Muscle of back (tissue), 13 donors: ENCODE measurements at places on chromosomes 1 and 21. TPM values are rescaled to one million over a fixed set of nuclear protein-coding genes. Genes with fewer than 3 reads are reported as not detected.
A peak's percentile ranks its signal among the peaks of the same experiment; 100 is the strongest.

DNA sequence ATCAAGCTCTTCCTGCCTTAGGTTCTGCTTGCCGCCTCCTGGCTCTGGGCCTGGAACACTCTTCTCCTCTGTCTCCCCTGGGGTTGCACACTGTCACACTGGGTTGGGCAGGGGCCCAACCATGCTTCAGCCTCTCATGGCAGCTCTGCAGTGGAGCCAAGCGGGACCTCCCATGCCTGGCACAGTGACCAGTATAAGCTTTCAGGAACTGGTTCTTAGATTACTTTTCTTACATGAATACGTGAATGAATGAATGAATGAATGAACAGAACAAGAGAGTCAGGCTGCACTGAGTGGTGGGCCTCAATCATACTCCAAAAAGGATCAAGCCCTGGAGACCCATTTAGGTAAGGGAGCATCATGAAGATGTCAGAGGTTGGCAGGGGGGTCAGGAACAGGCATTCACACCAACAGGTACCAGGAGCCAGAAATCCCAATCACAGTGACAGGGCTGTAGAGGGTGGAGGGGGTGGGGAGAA, 30.8 kb upstream of the TMEM125 start:
- no peak for DNase-seq

DNA sequence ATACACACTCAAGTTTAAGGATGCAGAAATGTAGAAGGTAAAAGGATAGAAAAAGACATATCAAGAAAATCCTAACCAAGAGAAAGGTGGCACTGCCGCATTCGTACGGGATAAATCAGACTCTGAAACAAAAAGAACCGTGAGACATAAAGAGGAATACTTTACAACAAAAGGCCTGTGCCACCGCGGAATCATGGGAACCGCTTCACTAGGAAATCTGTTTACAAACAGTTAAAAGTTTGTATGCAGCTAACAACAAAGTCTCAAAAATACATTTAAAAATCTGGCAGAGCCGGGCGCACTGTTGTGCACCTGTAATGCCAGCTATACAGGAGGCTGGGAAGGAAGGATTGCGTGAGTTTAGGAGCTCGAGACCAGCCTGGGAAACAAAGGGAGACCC, 8.1 kb downstream of the WRAP73 start:
- no peak for DNase-seq

GRCh38 chr1:32742199-32742947, 39.8 kb upstream of the SYNC start:
- DNase-seq = no peak

- DNase-seq = peak; percentile 40
Measured at GRCh38 chr1:225940385-225941151, 452 bp downstream of the LEFTY2 start.

DNA sequence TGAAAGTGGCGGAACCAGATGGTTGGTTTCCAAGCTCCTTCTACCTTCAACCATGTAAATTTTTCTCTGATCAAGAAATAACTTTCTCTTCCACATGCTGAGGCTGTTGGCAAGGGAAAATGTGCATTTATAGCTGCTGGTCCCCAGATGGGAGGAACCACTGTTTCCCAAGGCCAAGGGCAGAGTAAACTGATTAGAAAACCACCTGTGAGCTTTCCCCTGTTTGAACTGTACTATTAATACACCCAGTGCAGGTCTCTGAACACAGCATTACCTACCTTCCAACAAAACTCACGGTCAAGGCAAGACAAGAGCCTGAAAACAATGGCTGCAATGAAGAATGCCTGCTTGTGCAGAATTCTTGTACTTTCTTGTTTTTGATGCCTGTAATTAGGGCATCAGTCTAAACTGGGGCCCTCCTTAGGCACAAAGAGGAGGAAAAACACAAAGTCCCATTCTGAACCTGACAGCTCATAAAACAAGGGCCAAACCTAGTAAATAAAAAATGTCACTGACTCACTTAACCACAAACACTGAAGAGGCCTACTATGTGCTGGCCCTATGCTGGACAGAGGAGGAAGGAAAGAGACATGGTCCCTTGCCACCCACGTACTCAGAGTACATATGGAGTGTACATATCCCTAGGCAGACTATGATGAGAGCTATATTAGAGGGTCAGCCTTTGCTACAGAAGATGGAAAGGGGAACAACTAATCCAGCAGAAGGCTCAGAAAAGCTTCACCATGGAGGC, 2.6 kb downstream of the MKNK1 start:
- DNase-seq = no peak

DNA sequence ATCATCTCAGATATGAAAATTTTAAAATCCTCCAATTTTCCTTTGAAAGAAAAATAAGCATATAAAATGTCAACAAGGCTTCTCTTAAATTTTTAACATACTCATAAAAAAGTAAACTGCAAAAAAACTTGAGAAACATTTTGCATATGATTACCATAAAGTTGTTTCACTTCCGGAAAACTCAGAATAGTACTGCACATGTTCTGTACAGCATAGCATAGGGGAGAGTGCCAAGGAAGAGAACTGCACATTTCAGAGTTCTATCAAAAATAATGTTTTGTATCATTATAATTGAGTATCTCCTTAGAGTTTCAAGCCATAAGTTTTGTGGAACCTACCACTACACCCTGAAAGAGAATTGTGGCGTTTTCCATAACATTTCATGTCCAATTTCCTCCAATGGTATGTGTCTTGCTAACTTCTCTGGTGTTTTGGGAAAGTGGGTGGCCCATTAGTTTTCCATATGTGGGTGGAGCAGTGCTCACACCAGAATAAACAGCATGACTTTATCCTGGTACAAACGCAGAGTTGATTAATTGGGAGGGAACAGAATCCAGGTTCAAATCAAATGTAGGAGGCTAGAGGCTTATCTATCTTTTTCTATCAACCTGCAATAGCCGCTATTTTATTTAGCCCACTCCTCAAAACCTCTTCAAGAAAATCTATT, 430.9 kb downstream of the LMO4 start:
- DNase-seq = no peak

DNA sequence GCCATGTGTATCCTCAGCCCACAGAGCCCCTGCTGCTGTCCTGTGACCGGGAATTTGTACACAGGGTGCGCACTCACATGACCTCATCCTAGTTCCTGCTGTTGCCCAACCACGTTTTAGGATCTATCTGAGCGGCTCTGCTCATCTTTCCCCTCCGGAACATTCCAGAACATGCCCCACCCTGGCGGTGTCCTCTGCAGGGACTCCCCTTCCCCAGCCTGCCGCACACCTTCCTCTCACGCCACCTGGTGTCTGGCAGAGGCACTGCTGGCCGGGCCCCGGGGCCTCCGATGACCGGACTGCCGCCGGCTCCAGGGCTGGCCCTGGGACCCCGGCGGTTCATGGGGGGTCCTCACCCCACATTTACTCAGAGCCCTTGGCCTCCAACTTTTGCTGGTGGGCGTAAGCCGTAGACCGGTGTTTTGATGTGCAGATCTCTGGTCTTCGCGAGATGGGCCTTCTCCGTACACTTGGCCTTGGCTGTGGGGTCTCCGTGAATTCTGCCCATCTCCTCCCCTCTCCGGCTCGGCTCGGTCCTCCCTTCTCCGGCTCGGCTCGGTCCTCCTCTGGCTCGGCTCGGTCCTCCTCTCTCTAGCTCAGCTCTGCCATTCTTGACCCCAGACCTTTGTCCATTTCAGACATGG, 29.5 kb downstream of the ARHGEF16 start:
- no peak for DNase-seq

- no peak for DNase-seq
Measured at GRCh38 chr1:90753556-90753955, 36.5 kb upstream of the BARHL2 start.

GRCh38 chr1:226558036-226558650, 9.6 kb downstream of the STUM start:
- no peak for DNase-seq

DNA sequence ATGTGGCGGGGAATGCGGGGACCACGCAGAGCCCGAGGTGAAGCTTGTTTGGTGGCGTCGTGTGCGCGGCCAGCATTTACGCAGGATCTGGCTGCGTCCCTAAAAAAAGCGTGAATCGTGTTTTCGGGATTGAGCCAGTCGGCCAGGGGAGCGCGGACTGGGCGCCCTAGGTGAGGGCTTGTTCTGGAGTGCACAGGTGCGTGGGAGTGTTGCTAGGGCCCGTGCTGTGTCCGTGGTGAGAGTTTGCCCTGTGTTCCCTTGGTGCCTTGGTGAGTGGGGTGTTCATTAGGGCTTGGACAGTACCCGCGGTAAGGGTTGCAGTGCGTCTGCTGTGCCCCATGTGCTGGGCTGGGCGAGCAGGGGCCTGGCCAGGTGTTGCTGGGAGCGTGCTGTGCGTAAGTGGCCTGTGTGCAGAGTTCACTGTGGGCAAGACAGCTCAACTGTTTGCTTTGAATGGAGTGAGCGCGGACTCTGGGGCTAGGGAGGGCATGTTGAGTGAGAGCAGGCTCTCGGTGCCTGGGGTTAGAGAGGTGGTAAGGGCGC, 673 bp downstream of the CD46 start:
- peak; percentile 10 for DNase-seq

The GCSAML gene
- polyA plus RNA-seq = 0.34 TPM

The EPHA10 gene
- not detected for polyA plus RNA-seq

The FOXD2 gene
- 0.20 TPM for polyA plus RNA-seq

The GFI1 gene
- polyA plus RNA-seq = 0.19 TPM

The ACOT7 gene
- polyA plus RNA-seq = 14.8 TPM

The PLA2G5 gene
- polyA plus RNA-seq = 0.46 TPM

The PPIAL4G gene
- 0.07 TPM for polyA plus RNA-seq

The EXTL1 gene
- polyA plus RNA-seq = 7.3 TPM

The AK2 gene
- polyA plus RNA-seq = 106 TPM

The ZNF648 gene
- 0.07 TPM for polyA plus RNA-seq

The LSM10 gene
- polyA plus RNA-seq = 26.9 TPM

The CNIH3 gene
- polyA plus RNA-seq = 2.2 TPM
